Lower leg skin (tissue), 4 donors: ENCODE measurements at places on chromosomes 1 and 21.

GRCh38 chr1:204327359-204327758, 32.4 kb downstream of the PLEKHA6 start:
- DNase-seq = no peak

- no peak for DNase-seq
These were observed 133.2 kb downstream of the KCNJ6 start for GRCh38 chr21:37783016-37783415.

GRCh38 chr21:35333831-35334618, 284.9 kb upstream of the RUNX1 start:
- DNase-seq = peak; percentile 27

DNA sequence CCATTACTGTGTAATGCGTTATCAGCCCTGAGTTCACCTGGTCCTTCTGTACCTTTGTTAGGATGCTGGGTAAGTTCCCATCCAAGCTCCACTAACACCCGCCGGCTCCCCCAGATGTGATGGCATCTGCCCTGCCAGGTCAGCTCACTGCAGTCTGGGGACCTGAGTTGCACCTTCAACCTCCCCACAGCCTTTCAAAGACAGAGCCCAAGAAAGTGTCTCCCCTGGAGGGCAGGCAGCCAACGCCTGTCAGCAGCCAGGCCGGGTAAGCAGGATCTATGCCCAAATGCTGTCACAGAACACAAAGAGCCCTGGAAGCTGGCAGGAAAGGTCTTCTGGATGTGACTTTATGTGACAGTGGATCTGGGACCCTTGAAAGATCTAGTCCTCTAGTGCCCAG, 13.7 kb downstream of the MRAP start:
- no peak for DNase-seq

- no peak for DNase-seq
These were observed 424.5 kb upstream of the DAB1 start for GRCh38 chr1:57848406-57848805.

- DNase-seq = no peak
These were observed 54.4 kb upstream of the CDC42BPA start for GRCh38 chr1:227372726-227373130.

DNA sequence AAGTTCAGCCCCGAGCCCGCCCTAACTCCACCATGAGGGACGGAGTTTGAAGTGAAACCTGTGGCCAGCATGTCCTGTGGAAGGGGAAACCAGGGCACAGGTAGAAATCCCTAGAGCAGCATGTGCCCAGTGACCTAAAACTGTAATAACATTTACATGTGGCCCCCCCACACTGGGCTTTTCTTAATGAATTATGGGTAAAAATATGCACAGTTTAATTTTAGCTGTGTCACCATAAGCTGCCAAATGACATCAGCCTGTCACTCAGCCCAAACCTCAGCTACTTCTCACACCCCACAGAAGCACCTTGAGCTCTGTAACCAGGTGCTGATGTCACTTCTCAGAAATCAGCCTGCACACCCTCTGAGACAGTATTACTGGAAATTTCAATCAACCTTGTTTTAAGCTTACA, 50.0 kb upstream of the SLC19A1 start:
- DNase-seq = no peak

GRCh38 chr1:28449904-28450303, 55.9 kb upstream of the RCC1 start:
- DNase-seq = no peak

DNA sequence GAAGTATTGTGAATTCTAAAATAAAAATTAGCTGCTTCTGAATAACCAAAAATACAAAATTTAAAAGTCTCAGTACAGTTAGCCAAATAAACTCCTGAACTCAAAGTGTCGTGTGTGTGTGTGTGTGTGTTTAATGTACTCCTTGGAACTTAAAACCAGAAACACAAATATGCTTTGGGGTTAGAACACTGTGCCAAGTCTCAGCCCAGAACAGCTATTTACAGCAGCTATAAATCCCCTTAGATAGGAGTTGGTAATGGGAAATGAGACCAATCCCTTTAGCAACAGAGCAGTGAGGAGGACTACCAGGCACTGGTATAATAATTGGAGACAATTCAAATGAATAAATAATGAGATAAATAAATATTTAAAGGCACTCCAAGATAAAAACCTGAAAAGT, 83.1 kb downstream of the PATJ start:
- DNase-seq = no peak

DNA sequence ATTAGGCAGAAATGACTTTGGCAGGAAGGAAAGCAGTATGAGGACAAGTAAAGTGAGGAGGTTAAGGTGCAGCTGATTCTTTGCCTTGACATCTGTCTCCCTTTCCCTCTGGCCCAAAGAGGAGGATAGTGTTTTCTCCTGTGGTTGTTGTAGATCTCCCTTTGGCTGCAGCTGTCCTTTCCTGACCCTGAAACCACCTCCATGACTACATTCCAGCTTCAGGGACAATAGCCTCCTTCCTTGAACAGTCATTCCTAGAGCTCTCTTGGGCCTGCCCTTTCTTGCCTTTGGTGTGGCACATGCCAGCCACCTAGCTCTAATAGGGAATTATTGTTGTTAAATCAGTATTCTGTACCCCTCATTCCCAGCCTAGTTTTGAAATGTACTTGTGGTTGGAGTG, 6.2 kb downstream of the ZMYM1 start:
- no peak for DNase-seq

DNA sequence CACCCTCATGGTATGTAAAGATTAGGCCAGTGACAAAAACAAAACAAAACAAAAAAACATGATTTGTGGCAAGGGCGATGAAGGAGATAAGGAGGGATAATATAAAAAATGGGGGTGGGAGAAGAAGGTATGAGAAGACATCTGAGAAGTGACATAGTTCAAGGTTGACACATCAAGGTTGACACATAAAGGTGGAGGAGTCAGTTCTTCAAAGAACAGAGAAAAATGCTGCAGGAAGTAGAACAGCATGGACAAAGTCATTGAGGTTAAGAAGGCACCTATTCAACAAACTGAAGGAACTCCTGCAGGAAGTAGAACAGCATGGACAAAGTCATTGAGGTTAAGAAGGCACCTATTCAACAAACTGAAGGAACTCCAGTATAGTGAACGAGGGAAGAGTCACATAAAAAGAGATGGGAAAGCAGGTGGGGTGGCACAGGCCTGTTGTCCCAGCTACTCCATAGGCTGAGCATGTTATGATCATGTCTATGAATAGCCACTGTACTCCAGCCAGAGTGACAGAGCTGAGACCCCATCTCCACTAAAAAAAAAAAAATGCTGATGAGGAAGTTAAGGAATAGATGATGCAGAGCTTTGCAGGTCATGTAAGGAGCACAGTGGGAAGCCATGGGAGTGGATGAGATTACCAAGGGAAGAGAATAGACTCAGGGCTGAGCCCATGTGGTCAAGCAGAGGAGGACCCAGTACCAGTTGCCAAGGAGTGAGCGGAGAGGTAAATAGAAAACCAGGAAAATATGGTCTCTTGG, 101.5 kb downstream of the ZFYVE9 start:
- DNase-seq = no peak

- peak; percentile 88 for DNase-seq
These were observed 7.6 kb upstream of the ARHGEF10L start for GRCh38 chr1:17531682-17532487.

- DNase-seq = no peak
These were observed 3.6 kb downstream of the SLC35F3 start for GRCh38 chr1:233908092-233908491.

- no peak for DNase-seq
These were observed 23.0 kb downstream of the GART start for GRCh38 chr21:33518899-33519298.

DNA sequence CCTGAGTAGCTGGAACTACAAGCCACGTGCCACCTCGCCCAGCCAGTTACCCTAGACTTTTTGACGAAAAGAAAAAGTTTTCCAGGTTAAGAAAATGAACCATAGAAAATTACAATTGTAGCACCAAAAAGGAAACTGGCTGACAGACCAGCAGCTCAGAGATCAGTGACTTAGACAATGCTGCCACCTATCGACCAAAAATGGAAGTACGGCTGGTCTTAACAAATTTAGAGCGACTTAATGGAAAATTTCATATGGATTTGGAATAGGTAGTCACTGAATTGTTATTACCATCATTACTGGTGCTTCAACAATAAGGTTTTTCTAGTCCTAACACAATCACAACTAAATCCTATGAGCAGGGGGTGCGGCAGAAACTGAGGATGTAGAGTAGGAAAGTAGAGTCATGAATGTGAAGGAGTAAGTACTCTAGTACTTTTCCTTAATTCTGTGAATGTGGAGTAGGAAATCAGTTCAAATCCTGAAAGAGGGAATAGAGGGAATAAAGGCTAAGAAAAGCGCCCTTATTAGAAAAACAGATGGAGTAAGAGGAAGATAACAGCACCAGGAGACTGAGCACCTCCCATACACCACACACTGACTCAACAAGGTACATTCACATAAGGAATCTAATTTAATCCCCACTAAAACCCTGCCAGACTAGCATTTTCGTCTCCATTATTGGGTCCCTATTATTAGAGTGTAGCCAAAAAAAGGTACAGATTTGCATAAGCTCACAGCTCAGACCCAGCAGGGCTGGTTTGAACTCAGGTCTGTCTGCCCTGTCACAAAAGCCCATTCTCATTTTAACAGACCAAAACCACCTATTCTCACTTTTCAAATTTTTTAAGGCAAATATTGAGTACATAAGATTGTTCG, 37.9 kb upstream of the MGST3 start:
- DNase-seq = peak; percentile 79

GRCh38 chr1:81801651-81802456, 1.1 kb downstream of the ADGRL2 start:
- no peak for DNase-seq

DNA sequence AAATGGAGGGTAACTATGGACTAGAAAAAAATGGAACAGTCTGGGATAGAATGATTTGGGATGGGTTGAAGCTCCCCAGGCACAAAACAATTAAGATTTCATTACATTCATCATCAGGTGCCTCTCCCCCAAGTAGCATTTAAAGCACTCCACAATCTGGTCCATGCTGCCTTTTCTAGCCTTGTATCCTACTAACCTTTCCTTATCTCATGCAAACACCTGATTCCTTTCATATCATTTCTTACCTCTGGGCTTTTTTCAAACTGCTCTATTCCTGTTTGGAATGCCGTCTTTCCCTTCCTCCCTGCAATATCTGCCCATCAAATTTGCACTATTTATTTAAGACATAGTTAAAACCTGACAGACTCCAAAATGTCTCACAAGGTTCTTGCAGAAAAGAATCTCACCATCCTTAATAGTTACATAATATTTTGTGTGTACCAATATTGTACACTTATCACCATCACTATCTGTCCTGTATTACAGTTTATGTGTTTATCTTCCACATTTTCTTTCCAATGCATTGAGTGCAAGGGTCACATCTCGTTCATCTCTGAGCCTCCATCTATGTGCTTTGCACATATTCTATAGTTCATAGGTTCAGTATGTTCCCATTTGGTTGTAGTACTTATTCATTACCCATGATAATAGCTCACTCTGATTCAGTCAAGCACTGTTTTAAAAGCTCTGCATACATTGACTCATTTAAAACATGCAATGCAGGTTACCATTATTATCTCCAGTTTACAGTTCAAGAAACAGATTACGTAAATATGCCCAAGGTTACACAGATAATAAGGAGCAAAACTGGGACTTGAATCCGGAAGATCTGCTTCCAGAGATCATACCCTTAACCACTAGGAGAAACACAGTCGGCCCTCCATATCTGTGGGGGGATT, 16.1 kb upstream of the SHCBP1L start:
- DNase-seq = no peak

DNA sequence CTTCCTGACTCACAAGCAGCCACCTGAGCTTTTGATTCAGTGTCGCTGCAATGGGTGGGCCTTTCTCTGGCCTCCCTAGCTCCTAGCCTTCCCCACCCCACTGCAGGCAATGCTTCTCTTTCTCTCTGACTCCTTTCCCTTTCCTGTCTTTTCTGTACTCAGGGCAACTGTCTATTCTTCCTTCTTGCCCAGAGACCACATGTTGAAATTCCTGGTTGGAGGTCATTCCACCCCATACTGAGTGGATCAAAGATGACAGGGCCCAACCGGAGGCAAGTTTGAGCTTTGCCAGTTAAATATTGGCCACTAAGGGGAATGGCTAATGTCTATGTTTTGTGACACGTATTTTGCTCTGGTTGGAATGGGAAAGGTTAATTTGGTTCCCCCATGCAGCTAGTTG, 65.2 kb upstream of the ARID1A start:
- DNase-seq = no peak

DNA sequence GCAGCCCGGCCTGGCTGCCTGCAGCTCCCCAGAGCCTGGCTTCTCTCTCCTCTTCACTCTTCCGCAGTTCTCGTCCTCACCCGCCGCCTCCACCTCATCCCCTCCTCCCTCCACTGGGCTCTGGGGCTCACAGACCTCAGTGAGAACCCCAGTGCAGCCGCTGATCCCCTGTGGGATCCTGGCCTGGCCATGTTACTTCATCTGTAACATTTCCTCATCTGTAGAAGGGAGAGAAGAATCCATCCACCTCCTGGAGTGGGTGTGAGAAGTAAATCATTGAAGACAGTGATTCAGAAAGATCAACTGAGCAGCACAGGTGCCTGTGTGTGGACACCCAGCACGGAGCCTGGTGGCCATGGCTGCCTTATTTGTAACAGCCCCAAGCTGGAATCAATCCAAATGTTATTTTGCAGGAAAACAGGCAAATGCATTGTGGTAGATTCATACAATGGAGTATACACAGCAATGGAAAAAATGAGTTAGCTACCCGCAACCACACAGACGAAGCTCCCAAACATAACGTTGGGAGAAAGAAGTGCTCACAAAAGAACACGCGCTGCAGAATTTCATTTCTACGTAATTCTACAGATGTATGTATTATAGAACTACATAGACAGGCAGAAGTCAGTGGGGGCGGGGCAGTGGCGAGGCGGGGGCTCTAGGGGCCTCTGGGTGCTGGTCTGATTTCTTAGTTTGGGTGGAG, 8.7 kb downstream of the LAPTM5 start:
- DNase-seq = no peak

DNA sequence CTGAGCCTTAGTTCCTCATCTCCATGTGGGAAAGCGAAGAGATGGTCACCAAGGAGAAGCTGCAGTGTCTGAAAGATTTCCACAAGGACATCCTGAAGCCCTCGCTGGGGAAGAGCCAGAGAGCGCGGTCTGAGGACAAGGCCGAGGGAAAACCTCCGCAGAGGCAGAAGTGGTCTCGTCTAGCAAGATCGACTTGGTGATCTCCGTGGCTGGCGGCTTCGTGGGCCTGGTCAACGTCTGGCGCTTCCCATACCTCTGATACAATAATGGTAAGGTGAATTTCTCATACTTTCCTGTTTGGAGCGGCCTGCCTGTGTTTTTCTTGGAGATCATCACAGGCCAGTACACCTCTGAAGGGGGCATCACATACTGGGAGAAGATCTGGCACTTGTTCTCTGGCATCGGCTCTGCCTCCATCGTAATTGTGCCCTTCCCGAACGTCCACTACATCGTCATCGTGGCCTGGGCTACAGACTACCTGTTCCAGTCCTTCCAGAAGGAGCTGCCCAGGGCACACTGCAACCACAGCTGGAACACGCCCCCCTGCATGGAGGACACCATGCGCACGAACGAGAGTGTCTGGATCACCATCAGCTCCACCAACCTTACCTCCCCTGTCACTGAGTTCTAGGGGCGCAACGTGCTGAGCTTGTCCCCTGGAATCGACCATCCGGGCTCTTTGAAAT, 841.1 kb upstream of the TMPRSS15 start:
- DNase-seq = peak; percentile 72
